ENCODE measurements at places on chromosomes 2 and 18. TPM values are rescaled to one million over a fixed set of nuclear protein-coding genes. Genes with fewer than 3 reads are reported as not detected.

The DPP4 gene
- total RNA-seq, result 2.3 TPM

The TRIM43 gene
- not detected for total RNA-seq

The ACADL gene
- total RNA-seq, result 19.2 TPM

The PRADC1 gene
- total RNA-seq, result 10.5 TPM

The LYG1 gene
- 0.75 TPM for total RNA-seq

The THUMPD2 gene
- 5.9 TPM for total RNA-seq

The KCNE4 gene
- total RNA-seq, result 7.7 TPM

The ICOS gene
- total RNA-seq, result not detected

The ELOA2 gene
- not detected for total RNA-seq

The AKAIN1 gene
- total RNA-seq, result not detected

The PLGLB1 gene
- total RNA-seq, result 1.1 TPM

The PLA2R1 gene
- 0.58 TPM for total RNA-seq

The AGXT gene
- total RNA-seq, result not detected

The ALPP gene
- total RNA-seq, result not detected

The MC2R gene
- total RNA-seq, result not detected

The EDAR gene
- total RNA-seq, result 0.41 TPM

The SPRED2 gene
- total RNA-seq, result 13.8 TPM

The ZNF519 gene
- total RNA-seq, result 2.0 TPM

The IL1B gene
- total RNA-seq, result 3.2 TPM

The PIK3C3 gene
- total RNA-seq, result 20.4 TPM

The LYPD6B gene
- total RNA-seq, result 3.0 TPM
